ENCODE measurements at places on chromosomes 3 and 15.

- no peak for DNase-seq
These were observed 45.4 kb upstream of the TMC3 start for GRCh38 chr15:81419332-81419943.

DNA sequence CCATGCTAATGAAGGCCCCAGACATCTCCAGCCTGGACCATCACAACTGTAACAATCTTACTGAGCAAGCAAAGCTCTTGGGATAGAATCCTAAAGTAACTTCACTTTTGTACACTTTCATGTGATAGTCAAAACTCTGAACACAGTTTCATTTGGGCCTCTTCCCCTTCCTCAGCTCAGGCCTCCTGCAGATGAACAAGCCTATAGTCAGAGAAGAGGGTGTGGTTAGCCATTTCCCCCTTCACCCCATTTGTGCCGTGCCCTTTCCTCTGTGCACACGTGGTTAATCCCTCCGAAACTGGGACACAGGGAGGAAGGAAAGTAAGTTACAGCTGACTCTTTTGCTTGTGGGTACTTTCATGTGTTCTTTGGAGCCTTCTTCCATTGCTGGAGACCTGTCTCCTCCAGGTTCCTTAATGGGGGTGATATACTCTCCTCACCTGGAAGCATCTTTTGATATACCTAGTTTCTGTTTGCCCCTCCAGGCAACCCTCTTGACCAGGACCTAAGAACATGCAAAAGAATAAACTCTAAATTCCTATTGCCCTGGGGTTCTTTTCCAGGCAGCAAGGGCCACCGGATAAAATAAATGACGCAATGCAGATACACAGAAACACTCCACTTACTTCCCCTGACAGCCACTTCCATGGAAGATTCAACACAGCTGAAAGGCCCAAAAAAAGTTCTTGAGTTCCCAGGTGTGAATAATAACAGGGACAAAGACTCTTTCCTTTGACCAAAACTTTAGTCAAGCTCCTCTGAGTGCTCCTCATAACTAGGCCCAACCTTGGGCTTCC is 29.6 kb upstream of the CSTA start:
- DNase-seq: peak; percentile 32

- DNase-seq: no peak
These were observed 95.2 kb downstream of the RYK start for GRCh38 chr3:134155446-134155845.

GRCh38 chr15:69497076-69497475 is 44.5 kb downstream of the RPLP1 start:
- DNase-seq: no peak

DNA sequence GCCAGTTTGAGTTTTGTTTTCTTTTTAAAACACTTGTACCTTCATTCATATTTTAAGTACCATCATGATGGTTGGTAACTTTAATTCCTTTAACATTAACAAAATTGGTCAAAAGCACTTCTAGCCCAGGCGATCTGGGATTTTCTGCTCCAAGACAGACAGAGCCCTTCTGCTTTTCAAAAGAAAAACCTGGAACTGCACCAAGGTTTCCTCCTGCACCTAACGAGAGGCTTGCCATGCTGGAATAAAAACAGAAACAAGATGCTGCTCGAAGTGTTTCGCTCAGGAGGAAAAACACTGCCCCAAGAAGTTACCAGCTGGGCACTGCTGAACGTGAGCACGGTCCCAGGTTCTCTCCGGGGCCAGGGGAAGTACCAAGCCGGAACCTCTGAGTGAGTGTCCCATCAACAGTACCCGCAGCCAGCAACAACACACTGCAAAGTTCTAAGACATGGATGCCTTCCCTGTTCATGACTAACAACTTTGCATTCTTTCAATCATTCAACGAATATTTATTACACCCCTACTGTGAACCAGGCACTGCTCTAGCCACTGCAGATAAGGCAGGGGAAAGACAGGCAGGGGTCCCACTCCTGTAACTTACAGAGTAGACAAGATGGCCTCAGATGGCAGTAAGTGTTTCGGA is 98.8 kb downstream of the XXYLT1 start:
- DNase-seq: no peak

- no peak for DNase-seq
These were observed 11.3 kb downstream of the SELENOS start for GRCh38 chr15:101266034-101266433.

DNA sequence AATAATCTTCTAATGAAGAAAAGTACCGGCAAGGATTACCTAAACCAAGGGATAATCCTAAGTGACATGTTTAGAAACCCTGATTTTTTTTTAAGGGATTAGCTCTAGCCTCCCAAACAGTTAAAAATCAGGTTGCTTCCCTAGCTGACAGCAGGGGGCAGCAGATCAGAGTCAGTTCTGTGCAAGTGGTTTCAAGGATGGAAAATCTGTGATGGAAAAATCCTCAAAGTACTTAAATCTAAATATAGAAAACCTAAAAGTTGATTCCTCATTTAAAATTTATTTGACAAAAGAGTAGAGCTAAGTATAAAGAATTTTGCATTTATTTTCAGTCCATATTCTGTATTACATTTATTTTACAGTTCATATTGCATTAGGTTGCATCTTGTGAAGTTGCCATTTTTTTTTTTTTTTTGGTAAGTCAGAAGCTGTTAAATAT is 107.6 kb downstream of the PEX5L start:
- peak; percentile 85 for DNase-seq

DNA sequence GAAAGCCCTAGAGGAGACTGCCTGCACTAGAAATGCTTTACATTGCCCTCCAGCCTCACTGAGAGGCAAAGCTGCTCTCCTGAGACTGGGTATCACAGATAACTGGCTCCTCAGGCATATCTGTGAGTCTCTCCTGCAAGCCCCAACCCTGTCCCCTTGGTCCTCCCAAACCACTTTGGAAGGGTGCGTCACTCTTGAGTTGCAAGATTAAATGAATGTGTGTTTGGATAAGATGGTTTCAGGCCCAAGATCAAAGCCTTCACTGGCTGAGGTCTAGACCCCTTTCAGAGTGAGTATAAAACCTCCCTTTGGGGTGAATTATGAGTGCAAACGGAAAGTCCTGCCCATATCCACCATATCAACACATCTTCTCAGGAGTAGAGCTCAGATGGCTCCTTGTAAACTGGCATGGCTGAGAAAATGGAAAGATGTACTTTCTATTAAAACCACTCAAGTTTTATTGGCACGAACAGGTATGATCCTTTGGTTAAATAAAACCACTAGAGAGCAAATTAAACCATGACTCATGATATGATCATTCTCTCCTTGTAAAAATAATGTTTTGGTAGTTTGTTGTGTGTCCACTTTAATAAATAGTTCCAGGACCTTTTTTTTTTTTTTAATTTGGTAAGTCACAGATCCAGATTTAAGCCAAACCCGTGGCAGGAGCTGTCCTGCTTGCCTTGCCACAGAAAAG is 164.0 kb downstream of the CHST2 start:
- DNase-seq: no peak

- DNase-seq: peak; percentile 54
These were observed 803.9 kb downstream of the DIPK2A start for GRCh38 chr3:144775551-144775950.

GRCh38 chr3:124273651-124274050 is 281.7 kb upstream of the ROPN1 start:
- DNase-seq: no peak

All from globus pallidus (tissue), 1 donor.